Neural cell (in vitro differentiated cells): ENCODE measurements at places on chromosomes 5 and 9. TPM values are rescaled to one million over a fixed set of nuclear protein-coding genes. Genes with fewer than 3 reads are reported as not detected.

The PCDHGC4 gene
- polyA plus RNA-seq: 4.3 and 6.4 TPM in 2 replicates

The ADAMTS2 gene
- 0.32 and 0.61 TPM in 2 replicates for polyA plus RNA-seq

The GPR150 gene
- polyA plus RNA-seq: 0.22 TPM in 1 of 2 replicates, not detected in the other

The PIK3R1 gene
- 38.0 and 41.9 TPM in 2 replicates for polyA plus RNA-seq

The SLC36A3 gene
- polyA plus RNA-seq: not detected in 2 replicates
